GM23248 (cell line): ENCODE measurements at places on chromosomes 11 and 22. TPM values are rescaled to one million over a fixed set of nuclear protein-coding genes. Genes with fewer than 3 reads are reported as not detected.

GRCh38 chr11:72048766-72049460 is 31.4 kb downstream of the NUMA1 start:
- no peak for DNase-seq

DNA sequence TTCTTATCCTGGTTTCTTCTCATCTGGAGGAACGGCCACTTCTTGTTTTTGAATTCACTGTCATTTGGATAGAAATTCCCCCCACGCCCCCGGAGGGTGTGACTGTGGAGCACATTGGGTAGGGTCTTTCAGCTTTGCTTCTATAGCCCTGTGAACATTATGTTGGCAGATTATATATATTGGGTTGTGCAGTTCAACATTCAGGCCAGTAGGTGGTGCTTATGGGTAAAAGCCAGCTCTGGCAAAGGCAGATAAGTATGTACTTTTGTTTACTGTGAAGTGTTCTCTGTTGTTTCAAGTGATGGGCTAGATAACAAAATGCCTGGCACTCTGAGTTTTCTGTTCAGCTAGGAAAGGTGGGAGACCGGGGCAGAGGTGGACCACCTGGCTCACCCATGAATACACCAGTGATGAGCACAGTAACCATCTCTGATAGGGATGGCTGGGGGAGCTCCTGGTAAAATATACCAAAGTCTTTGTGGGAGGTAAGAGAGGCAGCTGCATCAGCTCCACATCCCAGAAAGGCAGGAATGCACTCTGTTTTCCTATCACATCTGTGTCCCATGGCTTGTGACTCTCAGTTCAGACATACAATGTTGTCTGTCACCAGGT is 1348.2 kb upstream of the RAG2 start:
- peak; percentile 43 for DNase-seq

Gene MRGPRE
- not detected in 2 replicates for polyA plus RNA-seq

Gene PAX6
- 0.21 TPM in 1 of 2 replicates, not detected in the other for polyA plus RNA-seq

- DNase-seq = no peak
These were observed 17.3 kb downstream of the MED17 start for GRCh38 chr11:93801366-93801765.

GRCh38 chr22:37932401-37932800 is 21.0 kb downstream of the C22orf23 start:
- no peak for DNase-seq

DNA sequence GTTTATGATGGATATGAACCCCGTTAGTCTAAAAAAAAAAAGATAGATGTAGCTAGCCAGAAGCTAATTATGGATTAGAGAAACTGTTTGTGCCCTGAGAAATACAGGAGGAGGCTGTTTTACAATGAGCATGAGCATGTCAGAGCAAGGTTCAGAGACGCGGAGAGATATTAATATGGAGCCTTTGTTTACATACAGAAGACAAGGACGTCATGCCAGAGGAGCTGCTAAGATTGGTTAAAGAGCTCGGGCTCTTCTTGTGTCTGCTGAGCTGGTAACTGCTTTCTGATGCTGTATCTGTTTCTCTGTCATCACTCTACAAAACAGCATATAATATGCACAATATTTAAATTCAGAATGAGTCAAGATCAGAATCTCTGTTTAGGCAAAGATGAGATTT is 24.9 kb upstream of the CCDC89 start:
- no peak for DNase-seq

- DNase-seq = no peak
These were observed 41.5 kb upstream of the CNTN5 start for GRCh38 chr11:98979205-98979604.

DNA sequence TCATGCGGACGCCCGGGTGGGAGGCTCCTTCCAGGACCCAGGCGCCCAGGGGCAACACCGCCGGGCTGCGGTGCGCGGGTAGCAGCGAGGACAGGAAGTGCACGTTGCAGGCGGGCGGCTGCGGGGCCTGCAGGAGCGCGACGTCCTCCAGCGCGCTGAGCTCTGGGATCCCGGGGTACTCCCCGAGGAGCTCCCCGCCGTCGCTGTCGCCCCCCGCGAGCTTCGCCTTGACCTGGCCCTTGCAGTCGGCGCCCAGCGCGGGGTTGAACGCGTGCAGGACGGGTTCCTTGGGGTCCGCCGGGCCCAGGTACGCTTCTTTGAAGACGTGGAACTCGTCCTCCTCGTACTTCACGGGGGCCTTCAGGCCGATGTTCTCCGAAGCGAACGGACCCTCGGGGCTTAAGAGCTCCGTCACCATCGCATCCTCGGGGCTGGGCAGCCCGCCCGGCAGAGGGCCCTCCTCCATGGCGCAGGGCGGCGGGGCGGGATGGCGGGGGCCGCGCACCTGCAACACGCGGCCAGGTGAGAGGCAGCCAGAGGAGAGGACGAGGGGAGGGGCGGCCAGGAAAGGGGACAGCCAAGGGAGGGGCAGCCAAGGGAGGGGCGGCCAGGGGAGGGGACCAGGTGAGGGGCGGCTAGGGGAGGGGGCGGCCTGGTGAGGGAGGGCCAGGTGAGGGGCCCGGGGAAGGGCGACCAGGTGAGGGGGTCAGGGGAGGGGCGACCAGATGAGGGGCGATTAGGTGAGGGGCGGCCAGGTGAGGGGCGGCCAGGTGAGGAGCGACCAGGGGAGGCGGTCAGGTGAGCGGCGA is 921 bp downstream of the TESMIN start:
- DNase-seq = no peak

Gene SERPINH1
- polyA plus RNA-seq = 520 and 559 TPM in 2 replicates

- DNase-seq = peak; percentile 82
These were observed 216.4 kb downstream of the GRM5 start for GRCh38 chr11:88849368-88849767.

DNA sequence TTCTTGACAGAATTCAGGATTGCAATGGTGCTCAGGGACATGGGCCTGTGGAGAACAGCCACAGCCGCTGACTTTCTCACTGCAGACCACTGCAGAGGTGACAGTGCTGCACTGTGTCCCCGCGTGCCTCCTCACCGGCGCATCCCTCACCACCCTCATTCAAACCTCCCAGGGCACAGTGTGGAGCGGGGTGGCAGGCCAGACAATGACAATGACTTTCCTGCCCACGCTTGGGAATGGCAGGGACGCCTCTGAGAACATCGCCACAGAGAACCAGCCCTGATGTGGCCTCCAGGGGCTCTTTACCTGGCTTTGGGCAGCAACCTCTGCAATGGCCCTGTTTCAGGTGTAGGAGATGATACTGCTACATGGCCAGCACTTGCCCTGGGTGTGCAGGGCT is 65.7 kb downstream of the NCAPD3 start:
- no peak for DNase-seq

DNA sequence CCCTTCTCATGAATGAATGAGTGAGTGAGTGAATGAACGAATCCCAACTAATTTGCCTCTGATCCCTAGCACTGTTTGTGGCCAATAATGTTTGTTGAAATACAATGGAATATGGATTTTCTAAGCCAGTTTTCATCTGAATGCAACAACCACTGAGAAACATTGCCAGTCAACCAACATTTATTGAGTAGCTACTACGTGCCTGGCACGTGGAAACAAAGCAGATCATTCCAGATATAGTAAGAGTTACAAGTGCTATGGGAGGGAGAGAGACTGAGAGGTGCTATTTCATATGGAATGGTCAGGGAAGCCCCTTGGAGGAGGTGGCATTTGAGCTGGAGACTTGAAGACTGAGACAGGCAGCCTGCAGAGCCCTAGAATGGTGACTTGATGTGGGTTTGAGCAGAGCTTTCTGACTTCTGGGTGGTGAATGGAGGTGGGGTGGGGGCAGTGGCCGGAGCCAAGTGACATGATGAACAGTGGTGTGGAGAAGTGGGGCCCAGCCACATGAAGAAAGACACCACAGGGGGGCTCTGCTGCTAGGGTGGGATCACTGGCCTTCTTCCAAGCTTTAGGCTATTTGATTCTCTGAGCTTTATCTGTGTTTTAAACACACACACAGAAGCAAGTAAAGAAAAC is 35.1 kb upstream of the SMTN start:
- no peak for DNase-seq

Gene C11orf42
- 0.16 TPM in 1 of 2 replicates, not detected in the other for polyA plus RNA-seq
